ENCODE measurements at places on chromosomes 7 and 10. TPM values are rescaled to one million over a fixed set of nuclear protein-coding genes. Genes with fewer than 3 reads are reported as not detected.

The PRXL2A gene
- 47.1 TPM for total RNA-seq

The SH2D4B gene
- total RNA-seq: not detected

The FAM180A gene
- not detected for total RNA-seq

The ACTL6B gene
- 0.33 TPM for total RNA-seq

The JAZF1 gene
- total RNA-seq: 9.1 TPM

The C10orf105 gene
- 0.26 TPM for total RNA-seq

The ERLIN1 gene
- total RNA-seq: 33.0 TPM

The C10orf90 gene
- total RNA-seq: not detected

The IGF2BP3 gene
- 197 TPM for total RNA-seq

The CWF19L1 gene
- 34.8 TPM for total RNA-seq

The TMEM26 gene
- total RNA-seq: 0.09 TPM

The MMP21 gene
- not detected for total RNA-seq

The FAM25G gene
- total RNA-seq: not detected

The ANXA8 gene
- 0.22 TPM for total RNA-seq

The NOLC1 gene
- 168 TPM for total RNA-seq

The CALML5 gene
- total RNA-seq: not detected

The CPXM2 gene
- total RNA-seq: 1.9 TPM

The CPA2 gene
- 0.29 TPM for total RNA-seq

The FAM171A1 gene
- 37.4 TPM for total RNA-seq

The OR9A2 gene
- not detected for total RNA-seq

The PLXNA4 gene
- 0.35 TPM for total RNA-seq

The BICC1 gene
- total RNA-seq: 0.57 TPM

The TSPAN15 gene
- total RNA-seq: 7.8 TPM

The KCND2 gene
- 6.4 TPM for total RNA-seq

The POLR1F gene
- 24.9 TPM for total RNA-seq

The ALDH18A1 gene
- total RNA-seq: 114 TPM

The GIMAP8 gene
- total RNA-seq: not detected

The OTUD1 gene
- 3.8 TPM for total RNA-seq
